T-cell (primary cell): ENCODE measurements at places on chromosomes 12 and 14.

- peak overlapping the region; percentile 94 for H3K4me3 ChIP-seq
- H3K27ac ChIP-seq, result peak overlapping the region; percentile 78
- no peaks in the 10 kb centered on the region for H3K36me3 ChIP-seq
- DNase-seq, result no peak
- H3K4me1 ChIP-seq, result peaks cover 9% of the 10 kb centered on the region
These were observed 688 bp downstream of the ZNF26 start for GRCh38 chr12:132986885-132987225.

- H3K27ac ChIP-seq, result no peak overlapping the region
- no peaks in the 10 kb centered on the region for H3K4me1 ChIP-seq
- H3K4me3 ChIP-seq, result no peak overlapping the region
These were observed 142.8 kb upstream of the PELI2 start for GRCh38 chr14:55975281-55975910.

GRCh38 chr14:74552623-74553022 lies 59.1 kb downstream of the ISCA2 start:
- peaks cover 2% of the 10 kb centered on the region for H3K36me3 ChIP-seq
- H3K27ac ChIP-seq, result no peak overlapping the region
- no peaks in the 10 kb centered on the region for H3K27me3 ChIP-seq
- no peaks in the 10 kb centered on the region for H3K4me1 ChIP-seq
- no peak overlapping the region for H3K4me3 ChIP-seq

GRCh38 chr12:68896881-68897540 lies 36.0 kb downstream of the CPM start:
- DNase-seq, result no peak
- no peaks in the 10 kb centered on the region for H3K4me1 ChIP-seq

DNA sequence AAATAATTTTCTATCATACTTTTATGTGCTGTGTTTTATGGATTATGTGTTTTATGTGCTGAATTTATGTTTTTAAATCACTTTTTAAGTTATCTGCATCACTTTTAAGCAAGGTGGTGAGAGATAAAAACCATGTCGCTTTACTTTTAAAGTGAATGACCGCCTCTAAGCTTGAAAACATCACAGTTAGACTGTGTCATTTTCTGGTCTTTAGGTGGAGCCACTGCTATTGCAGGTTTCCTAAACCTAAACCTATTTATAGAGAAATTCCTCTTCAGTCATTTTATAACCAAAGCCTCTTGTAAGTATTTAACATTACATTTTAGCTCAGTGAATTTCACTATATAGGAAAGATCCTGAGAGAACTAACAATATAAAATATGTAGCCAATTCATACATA lies 21.0 kb upstream of the MDM2 start:
- no peaks in the 10 kb centered on the region for H3K4me1 ChIP-seq
- DNase-seq, result no peak
- no peak overlapping the region for H3K4me3 ChIP-seq

- no peak overlapping the region for H3K4me3 ChIP-seq
- H3K4me1 ChIP-seq, result no peaks in the 10 kb centered on the region
- H3K36me3 ChIP-seq, result no peaks in the 10 kb centered on the region
- H3K27me3 ChIP-seq, result peaks cover 12% of the 10 kb centered on the region
These were observed 92.8 kb downstream of the DNAH10 start for GRCh38 chr12:123854918-123855317.

- no peak overlapping the region for H3K27ac ChIP-seq
- H3K36me3 ChIP-seq, result no peaks in the 10 kb centered on the region
- H3K27me3 ChIP-seq, result no peaks in the 10 kb centered on the region
- DNase-seq, result no peak
These were observed 8.0 kb downstream of the SLC2A14 start for GRCh38 chr12:7864601-7865150.

- no peaks in the 10 kb centered on the region for H3K27me3 ChIP-seq
- no peaks in the 10 kb centered on the region for H3K36me3 ChIP-seq
- peak overlapping the region; percentile 52 for H3K27ac ChIP-seq
- peaks cover 2% of the 10 kb centered on the region for H3K4me1 ChIP-seq
- peak overlapping the region; percentile 30 for H3K4me3 ChIP-seq
These were observed 110.4 kb downstream of the DAD1 start for GRCh38 chr14:22478670-22479069.

DNA sequence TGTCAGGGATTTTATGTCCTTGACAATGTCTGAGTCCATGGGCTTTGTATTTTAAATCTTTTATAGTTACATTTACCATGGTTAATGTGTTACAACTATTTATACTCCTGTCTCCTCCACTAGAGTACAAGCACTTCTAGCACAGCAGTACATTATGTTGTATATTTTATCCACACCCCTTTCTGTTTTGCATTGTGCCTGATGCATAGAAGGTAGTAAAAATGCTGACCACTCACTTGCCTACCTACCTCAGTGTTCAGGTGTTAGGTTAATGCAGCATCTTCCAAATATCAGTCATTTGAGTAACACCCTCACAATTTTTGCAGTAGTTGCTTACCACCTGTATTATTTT lies 31.1 kb upstream of the SLC38A2 start:
- no peaks in the 10 kb centered on the region for H3K36me3 ChIP-seq
- H3K27ac ChIP-seq, result no peak overlapping the region
- no peaks in the 10 kb centered on the region for H3K27me3 ChIP-seq
- no peak for DNase-seq
- H3K4me1 ChIP-seq, result no peaks in the 10 kb centered on the region

DNA sequence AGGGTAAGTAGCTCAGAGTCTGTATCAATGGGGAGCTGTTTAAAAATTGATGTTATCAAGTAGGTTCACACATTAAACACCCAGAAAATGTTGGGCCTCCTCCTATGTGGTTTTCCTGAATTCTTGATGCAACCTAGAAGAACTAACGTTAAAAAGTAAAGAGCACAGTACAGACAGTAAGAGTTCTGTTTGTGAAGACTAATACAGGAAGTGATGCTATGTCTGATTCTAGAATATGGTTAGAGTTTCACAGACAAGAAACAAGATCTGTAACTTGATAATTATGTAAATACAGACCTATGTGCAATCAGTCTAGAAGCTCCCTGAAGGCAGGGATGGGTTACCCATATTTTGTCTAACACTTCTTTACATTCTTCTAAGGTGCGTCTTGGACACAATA lies 214.9 kb upstream of the BTG1 start:
- peaks cover 30% of the 10 kb centered on the region for H3K4me1 ChIP-seq
- H3K27me3 ChIP-seq, result no peaks in the 10 kb centered on the region
- H3K27ac ChIP-seq, result peak overlapping the region; percentile 61
- DNase-seq, result no peak
- H3K36me3 ChIP-seq, result no peaks in the 10 kb centered on the region

DNA sequence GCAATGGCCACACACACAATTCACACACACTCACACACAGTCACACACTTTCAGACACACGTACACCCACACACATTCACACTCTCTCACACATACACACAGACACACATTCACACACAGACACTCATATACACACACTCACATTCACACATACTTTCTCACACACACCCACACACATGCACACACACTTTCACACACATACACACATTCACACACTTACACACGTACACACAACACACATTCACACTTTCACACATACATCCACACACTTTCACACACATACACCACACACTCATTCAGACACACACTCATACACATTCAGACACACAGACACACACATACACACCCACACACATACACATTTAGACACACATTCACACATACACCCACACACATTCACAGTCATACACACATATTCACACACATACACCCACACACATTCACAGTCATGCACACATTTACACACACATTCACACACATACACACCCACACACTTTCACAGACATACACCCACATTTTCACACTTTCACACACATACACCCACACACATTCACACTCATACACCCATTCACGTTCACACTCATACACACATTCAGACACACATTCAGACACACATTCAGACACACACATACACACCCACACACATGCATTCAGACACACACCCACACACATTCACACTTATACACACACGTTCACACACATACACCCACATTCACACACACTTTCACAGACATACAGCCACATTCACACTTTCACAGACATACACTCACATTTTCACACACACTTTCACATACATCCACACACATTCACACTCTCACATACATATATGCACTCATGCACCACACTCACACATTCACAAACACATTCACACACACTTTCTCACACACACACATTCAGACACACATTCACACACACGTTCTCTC lies 52.6 kb upstream of the C14orf180 start:
- DNase-seq, result no peak
- H3K27me3 ChIP-seq, result no peaks in the 10 kb centered on the region
- no peaks in the 10 kb centered on the region for H3K4me1 ChIP-seq
- no peaks in the 10 kb centered on the region for H3K36me3 ChIP-seq

- H3K27me3 ChIP-seq, result no peaks in the 10 kb centered on the region
- no peak overlapping the region for H3K4me3 ChIP-seq
- H3K4me1 ChIP-seq, result no peaks in the 10 kb centered on the region
- no peak overlapping the region for H3K27ac ChIP-seq
These were observed 10.7 kb upstream of the APOLD1 start for GRCh38 chr12:12774791-12775190.

- no peak overlapping the region for H3K27ac ChIP-seq
- no peaks in the 10 kb centered on the region for H3K27me3 ChIP-seq
- H3K36me3 ChIP-seq, result no peaks in the 10 kb centered on the region
- no peak for DNase-seq
- no peak overlapping the region for H3K4me3 ChIP-seq
- H3K4me1 ChIP-seq, result no peaks in the 10 kb centered on the region
These were observed 155.6 kb upstream of the DAAM1 start for GRCh38 chr14:59032826-59033225.

- no peak overlapping the region for H3K27ac ChIP-seq
- H3K4me1 ChIP-seq, result no peaks in the 10 kb centered on the region
- H3K27me3 ChIP-seq, result no peaks in the 10 kb centered on the region
- H3K36me3 ChIP-seq, result no peaks in the 10 kb centered on the region
These were observed 452.4 kb downstream of the KCNH5 start for GRCh38 chr14:62592877-62593276.

DNA sequence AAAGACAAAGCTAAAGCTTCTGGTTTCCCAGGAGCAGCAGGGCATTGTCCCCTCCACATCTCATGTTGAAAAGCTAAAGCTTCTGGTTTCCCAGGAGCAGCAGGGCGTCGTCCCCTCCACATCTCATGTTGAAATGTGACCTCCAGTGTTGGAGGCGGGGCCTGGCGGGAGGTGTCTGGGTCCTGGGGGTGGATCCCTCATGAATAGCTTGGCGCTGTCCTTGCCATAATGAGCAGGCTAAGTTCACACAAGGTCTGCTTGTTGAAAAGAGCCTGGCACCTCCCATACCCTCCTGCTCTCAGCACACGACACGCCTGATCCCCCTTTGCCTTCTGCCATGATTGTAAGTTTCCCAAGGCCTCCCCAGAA lies 123.7 kb downstream of the PIWIL1 start:
- H3K4me1 ChIP-seq, result no peaks in the 10 kb centered on the region
- H3K36me3 ChIP-seq, result no peaks in the 10 kb centered on the region
- peaks cover 19% of the 10 kb centered on the region for H3K27me3 ChIP-seq
- H3K4me3 ChIP-seq, result no peak overlapping the region
- H3K27ac ChIP-seq, result no peak overlapping the region

DNA sequence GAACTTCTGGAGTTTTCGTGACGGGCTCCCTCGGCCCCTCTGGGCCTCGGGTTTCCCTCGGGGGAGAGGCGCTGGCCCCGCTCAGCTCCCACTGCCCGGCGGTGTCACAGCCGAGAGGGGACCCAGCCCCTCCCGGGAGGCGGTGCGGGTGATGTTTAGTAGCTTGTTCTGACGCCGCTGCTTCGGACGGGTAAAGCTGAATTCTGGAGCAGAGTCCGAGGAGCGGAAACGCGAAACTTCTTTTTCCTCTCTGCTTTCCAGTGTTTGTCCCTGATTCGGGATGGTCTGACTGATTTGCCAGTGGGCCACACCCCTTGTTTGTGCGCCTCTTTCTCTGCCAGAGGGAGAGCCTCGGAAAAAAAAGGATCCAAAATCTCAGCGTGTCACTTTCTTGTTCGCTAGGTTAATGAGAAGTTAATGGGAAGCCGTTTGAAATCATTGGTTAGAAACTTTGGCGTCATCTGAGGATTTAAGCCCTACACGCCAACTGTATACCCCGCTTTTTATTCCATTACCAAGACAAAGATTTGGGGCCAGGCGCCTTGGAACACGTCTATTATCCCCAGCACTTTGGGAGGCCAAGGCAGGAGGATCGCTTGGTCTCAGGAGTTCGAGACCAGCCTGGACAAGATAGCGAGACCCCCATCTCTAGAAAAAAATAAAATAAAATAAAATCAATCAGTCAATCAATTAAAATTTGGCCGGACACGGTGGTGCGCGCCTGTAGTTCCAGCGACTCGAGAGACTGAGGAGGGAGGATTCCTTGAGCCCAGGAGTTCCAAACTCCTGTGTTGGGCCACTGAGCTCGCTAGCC lies 756 bp downstream of the TULP3 start:
- peaks cover 17% of the 10 kb centered on the region for H3K4me1 ChIP-seq
- peak; percentile 4 for DNase-seq
- H3K27me3 ChIP-seq, result no peaks in the 10 kb centered on the region
- H3K36me3 ChIP-seq, result peaks cover 3% of the 10 kb centered on the region
